Fibroblast of lung (primary cell): ENCODE measurements at places on chromosomes 3 and 15. TPM values are rescaled to one million over a fixed set of nuclear protein-coding genes. Genes with fewer than 3 reads are reported as not detected.

- H3K27me3 ChIP-seq, result no peaks in the 10 kb centered on the region
- no peak for DNase-seq
- no peaks in the 10 kb centered on the region for H3K4me1 ChIP-seq
- H3K4me3 ChIP-seq, result no peak overlapping the region
Measured at GRCh38 chr3:16377847-16378302, 112.9 kb downstream of the OXNAD1 start.

- H3K27me3 ChIP-seq, result peaks cover 10% of the 10 kb centered on the region
- H3K36me3 ChIP-seq, result no peaks in the 10 kb centered on the region
- no peak overlapping the region for H3K27ac ChIP-seq
Measured at GRCh38 chr15:64776402-64776786, 1.0 kb upstream of the RBPMS2 start.

GRCh38 chr3:129017484-129017899 lies 16.4 kb downstream of the EFCC1 start:
- H3K27ac ChIP-seq, result no peak overlapping the region
- H3K27me3 ChIP-seq, result no peaks in the 10 kb centered on the region
- H3K4me1 ChIP-seq, result peaks cover 7% of the 10 kb centered on the region
- no peak overlapping the region for H3K4me3 ChIP-seq
- DNase-seq, result no peak

DNA sequence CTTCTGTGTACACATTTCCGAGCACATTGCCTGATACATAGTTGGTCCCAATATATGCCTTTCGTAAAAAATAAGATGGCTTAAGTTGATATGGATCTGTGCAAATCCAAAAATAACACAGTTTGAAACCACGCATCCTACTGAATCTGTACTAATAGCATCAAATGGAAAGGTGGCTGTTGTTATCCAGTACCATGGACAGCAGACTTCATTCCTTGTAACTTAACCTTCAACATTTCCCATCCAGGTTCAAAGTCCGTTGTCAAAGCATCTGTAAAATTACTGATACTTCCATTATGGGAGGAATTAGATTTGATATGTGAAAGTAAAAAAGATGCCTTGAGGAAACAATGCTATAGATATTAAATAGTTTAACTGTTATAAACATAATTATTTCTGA lies 65.5 kb upstream of the C3orf49 start:
- no peak overlapping the region for H3K4me3 ChIP-seq
- no peaks in the 10 kb centered on the region for H3K27me3 ChIP-seq
- H3K4me1 ChIP-seq, result no peaks in the 10 kb centered on the region
- H3K36me3 ChIP-seq, result no peaks in the 10 kb centered on the region
- peak; percentile 34 for DNase-seq
- no peak overlapping the region for H3K27ac ChIP-seq

- H3K4me1 ChIP-seq, result peaks cover 22% of the 10 kb centered on the region
- H3K27me3 ChIP-seq, result no peaks in the 10 kb centered on the region
- no peak within 1 kb of the TSS for H3K4me3 ChIP-seq
- DNase-seq, result peak; percentile 49
Measured at GRCh38 chr3:48016301-48016973, at the start of gene MAP4. Gene MAP4 (minus strand): TSS chr3:48016416. CDS start chr3:47998860, 17,556 bp downstream.

DNA sequence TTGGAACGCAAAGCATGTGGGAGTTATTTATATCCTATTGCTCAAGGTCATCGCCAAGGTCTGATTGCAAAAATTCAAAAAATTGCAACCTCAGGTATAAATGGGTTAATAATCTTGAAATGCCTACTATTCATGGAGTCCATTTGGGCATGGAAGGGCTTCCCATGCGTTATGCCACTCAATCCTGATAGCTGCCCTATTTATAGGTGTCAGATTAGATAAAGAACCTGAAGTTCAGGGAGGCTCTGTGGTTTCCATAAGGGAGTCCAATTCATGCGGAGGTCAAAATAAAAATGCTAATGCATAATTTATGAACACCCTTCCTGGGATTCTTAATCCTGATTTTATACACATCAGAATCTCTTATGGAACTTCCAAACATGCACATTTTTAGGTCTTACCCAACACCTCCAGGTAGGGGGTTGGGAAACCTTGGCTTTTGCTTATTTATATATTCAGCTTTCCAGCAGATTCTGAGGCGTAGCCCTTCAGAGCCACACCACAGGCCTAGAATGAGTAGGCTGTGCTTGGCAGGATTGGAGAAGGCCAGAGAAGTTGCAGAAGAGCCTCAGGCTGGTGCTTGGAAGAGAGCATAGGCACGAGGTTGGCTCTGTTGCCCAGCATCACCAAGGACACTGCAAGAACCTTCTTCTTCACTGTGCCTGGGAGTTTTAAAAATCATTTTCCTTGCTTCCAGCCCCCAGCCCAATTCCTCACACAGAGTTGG lies 324.4 kb upstream of the CFAP20DC start:
- no peak overlapping the region for H3K27ac ChIP-seq
- no peaks in the 10 kb centered on the region for H3K4me1 ChIP-seq
- H3K27me3 ChIP-seq, result no peaks in the 10 kb centered on the region
- H3K36me3 ChIP-seq, result no peaks in the 10 kb centered on the region
- H3K4me3 ChIP-seq, result no peak overlapping the region

- no peak overlapping the region for H3K4me3 ChIP-seq
- H3K27me3 ChIP-seq, result no peaks in the 10 kb centered on the region
- peak overlapping the region; percentile 90 for H3K27ac ChIP-seq
- DNase-seq, result peak; percentile 98
Measured at GRCh38 chr3:172201136-172201869, 161.9 kb downstream of the FNDC3B start.

- peak; percentile 32 for DNase-seq
- no peaks in the 10 kb centered on the region for H3K4me1 ChIP-seq
- no peak overlapping the region for H3K27ac ChIP-seq
- no peaks in the 10 kb centered on the region for H3K27me3 ChIP-seq
Measured at GRCh38 chr3:117793622-117794265, 1084.2 kb downstream of the TUSC7 start.

DNA sequence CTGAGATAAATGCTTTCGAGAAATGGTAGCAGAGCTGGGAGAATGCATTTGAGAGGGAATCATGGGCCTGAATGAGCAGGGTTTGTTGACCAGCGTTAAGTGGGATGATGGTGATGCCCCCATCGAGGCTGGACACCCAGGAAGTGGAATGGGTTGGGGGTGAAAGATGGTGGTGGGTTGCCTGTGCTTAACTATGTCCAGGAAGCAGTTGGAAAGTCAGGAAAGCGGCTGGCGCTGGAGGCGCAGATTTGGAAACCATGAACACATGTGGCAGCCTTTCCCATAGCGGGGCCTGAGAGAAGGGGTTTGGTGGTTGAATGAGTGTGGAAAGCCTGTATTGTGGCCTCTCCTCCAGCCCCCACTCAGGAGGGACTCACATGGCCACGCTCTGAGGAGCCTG lies 80.7 kb downstream of the AAGAB start:
- no peak overlapping the region for H3K4me3 ChIP-seq
- peaks cover 53% of the 10 kb centered on the region for H3K36me3 ChIP-seq
- no peaks in the 10 kb centered on the region for H3K27me3 ChIP-seq
- peaks cover 80% of the 10 kb centered on the region for H3K4me1 ChIP-seq
- peak overlapping the region; percentile 84 for H3K27ac ChIP-seq
- DNase-seq, result no peak

DNA sequence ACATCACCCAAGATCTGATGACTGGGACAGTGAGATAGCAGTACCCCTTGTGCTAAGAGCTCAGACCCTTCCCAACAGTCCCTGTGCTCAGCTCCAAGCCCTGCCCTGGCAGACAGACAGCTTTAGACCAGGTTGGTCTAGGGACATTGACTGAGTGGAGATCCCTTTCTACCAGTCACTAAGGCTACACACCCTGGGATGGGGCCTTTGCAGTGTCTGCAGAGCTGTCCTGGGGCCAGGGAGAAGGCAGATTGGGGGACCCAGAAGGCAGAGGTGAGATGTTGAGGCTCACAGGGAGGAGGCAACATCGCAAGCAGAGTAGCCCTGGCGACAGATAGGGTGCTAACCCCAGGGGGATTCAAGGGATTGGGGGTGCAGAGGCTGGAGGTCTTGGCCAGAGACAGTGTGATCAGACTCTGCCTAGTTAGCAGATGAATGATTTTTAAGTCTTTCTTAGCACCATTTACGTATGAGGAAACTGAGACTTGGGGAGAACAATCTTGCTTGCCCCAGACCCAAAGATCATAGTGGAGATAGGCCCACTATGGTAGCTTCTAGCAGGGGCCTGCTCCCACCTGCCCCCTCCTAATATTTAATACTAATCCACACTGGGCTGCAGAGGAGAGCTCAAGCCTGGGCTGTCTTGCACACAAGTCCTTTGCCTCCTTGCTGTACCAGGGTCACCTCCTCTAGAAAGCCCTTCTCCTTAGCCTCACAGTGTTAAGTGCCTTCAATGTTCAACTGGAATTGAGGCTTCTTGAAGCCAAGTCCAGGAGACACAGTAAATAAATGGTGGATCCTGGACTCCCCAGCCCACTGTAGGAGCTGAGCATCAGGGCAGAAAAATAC lies 32.6 kb downstream of the HMCES start:
- no peak for DNase-seq
- no peak overlapping the region for H3K4me3 ChIP-seq
- no peaks in the 10 kb centered on the region for H3K27me3 ChIP-seq
- H3K27ac ChIP-seq, result no peak overlapping the region

GRCh38 chr3:171407759-171408158 lies 52.4 kb downstream of the TNIK start:
- H3K27ac ChIP-seq, result no peak overlapping the region
- no peak overlapping the region for H3K4me3 ChIP-seq
- no peaks in the 10 kb centered on the region for H3K27me3 ChIP-seq
- H3K4me1 ChIP-seq, result no peaks in the 10 kb centered on the region
- no peaks in the 10 kb centered on the region for H3K36me3 ChIP-seq

DNA sequence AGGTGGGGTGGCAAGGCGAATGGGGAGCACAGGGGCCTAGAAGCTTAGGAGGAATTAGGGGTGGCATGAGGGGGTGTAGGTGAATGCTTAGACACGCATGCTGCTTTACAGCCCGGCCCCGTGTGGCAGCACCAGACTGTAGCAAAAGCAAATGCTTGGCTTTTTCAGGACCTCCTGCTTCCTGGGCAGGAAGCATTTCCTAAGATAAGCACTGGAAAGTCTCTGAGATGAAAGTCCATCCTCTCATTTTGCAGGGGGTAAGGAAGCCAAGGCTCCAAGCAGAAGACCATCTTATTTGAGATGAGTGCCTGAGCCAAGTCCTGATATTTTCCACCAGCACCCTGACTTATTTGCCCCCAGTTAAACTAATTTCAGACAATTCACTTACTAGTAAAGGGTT lies 12.9 kb downstream of the SSUH2 start:
- H3K27me3 ChIP-seq, result no peaks in the 10 kb centered on the region
- H3K36me3 ChIP-seq, result no peaks in the 10 kb centered on the region
- H3K4me3 ChIP-seq, result no peak overlapping the region

DNA sequence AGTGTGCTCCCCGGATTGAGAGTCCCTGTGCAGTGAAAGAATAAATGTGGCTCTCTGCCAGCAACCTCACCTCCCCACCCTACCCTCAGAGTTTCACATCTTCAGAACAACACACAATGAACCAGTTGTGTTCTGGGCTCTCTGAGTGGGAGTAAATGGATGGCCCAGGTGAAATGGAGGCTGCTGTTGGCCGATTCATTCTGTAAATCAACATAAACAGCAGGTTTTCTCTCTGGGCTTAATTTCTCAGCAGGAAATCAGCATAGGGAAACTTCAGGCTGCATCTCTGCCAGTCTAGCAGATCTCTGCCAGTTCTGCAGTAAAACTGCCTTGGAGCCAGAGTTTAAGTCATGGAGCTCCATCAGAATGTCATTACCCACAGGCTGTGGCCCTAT lies 54.6 kb upstream of the FURIN start:
- H3K4me3 ChIP-seq, result no peak overlapping the region
- H3K27me3 ChIP-seq, result no peaks in the 10 kb centered on the region
- no peaks in the 10 kb centered on the region for H3K4me1 ChIP-seq
- no peaks in the 10 kb centered on the region for H3K36me3 ChIP-seq

DNA sequence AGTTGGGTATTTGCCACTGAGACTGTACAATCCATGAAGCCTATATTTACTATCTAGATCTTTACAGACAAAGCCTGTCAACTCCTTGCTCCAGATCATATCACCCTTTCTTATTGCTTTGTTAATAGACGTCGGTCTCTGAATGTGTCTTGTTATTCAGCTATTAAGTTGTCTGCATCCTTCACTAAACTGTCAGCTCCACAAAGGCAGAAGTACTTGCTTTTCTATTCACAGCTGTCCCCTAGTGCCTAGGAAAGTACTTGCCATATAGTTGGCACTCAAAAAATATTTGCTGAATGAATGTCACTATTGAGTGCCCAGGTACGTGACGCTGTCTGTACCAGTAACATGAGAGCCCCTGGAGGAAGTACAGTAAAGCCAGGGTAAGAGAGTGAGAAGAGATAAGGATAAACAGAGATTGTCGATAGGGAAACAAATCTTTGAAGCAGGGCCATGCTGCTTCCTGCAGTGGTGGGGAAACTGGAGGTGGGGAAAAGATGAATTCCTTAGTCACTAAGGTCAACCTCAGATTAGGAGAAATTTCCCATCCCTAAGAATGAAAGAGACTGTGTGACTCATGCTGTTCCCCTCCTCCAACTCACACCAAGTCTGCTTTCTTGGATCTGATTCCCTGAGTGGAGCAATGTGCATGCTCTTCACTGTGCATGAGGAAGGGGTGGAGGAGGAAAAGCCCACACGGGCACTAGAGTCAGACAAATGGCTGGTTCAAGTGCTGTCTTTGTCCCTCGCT lies 36.3 kb downstream of the PRICKLE2 start:
- H3K4me1 ChIP-seq, result peaks cover 48% of the 10 kb centered on the region
- peak overlapping the region; percentile 90 for H3K27ac ChIP-seq
- no peaks in the 10 kb centered on the region for H3K36me3 ChIP-seq
- H3K27me3 ChIP-seq, result no peaks in the 10 kb centered on the region

DNA sequence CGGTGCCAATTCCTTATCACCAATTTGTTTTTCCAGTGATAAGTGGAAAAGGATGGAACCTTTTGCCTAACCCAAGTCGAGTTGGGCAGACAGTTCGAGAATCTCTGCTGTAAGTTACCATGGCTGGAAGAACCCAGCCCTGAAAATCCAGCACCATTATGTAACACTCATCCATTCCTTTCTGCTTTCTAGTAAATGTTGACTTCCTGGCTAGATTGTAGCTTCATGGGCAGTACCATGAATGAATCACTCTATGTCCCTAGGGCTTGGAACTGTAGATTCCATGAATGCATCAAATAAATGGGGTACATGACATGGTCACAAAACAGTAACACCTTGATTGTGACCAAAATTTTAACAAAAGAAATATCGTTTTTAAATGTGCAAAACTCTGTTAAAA lies 14.0 kb downstream of the CHCHD4 start:
- H3K27ac ChIP-seq, result no peak overlapping the region
- no peaks in the 10 kb centered on the region for H3K4me1 ChIP-seq
- H3K36me3 ChIP-seq, result no peaks in the 10 kb centered on the region

GRCh38 chr15:95620934-95621579 lies 709.4 kb upstream of the NR2F2 start:
- H3K27me3 ChIP-seq, result no peaks in the 10 kb centered on the region
- no peaks in the 10 kb centered on the region for H3K36me3 ChIP-seq
- H3K4me1 ChIP-seq, result no peaks in the 10 kb centered on the region
- H3K27ac ChIP-seq, result no peak overlapping the region
- peak; percentile 78 for DNase-seq
- no peak overlapping the region for H3K4me3 ChIP-seq

Gene COL8A1
- 24.7 and 85.4 TPM in 2 replicates for total RNA-seq

Gene SLC28A2
- not detected in 2 replicates for total RNA-seq

Gene TADA3
- total RNA-seq, result 69.3 and 87.9 TPM in 2 replicates

Gene MEX3B
- 5.9 and 8.1 TPM in 2 replicates for total RNA-seq

Gene RBMS3
- 58.6 and 68.4 TPM in 2 replicates for total RNA-seq

Gene ZNF501
- total RNA-seq, result 11.3 and 16.0 TPM in 2 replicates

Gene CP
- under 0.01 TPM in 1 of 2 replicates, not detected in the other for total RNA-seq

Gene GOLGA6L7
- total RNA-seq, result not detected in 2 replicates

Gene PARP15
- total RNA-seq, result 0.26 and 1.2 TPM in 2 replicates

Gene GPR149
- not detected in 2 replicates for total RNA-seq
